ENCODE measurements at places on chromosomes 4 and X. TPM values are rescaled to one million over a fixed set of nuclear protein-coding genes. Genes with fewer than 3 reads are reported as not detected.

KIT gene
- 0.64 TPM for total RNA-seq

SNCA gene
- total RNA-seq = 1.7 TPM

CT45A3 gene
- total RNA-seq = not detected

RAI2 gene
- not detected for total RNA-seq

GDPD2 gene
- total RNA-seq = not detected

FOXR2 gene
- total RNA-seq = not detected

GRCh38 chrX:362937-363620 is 23.6 kb downstream of the PPP2R3B start:
- DNase-seq = no peak

DNA sequence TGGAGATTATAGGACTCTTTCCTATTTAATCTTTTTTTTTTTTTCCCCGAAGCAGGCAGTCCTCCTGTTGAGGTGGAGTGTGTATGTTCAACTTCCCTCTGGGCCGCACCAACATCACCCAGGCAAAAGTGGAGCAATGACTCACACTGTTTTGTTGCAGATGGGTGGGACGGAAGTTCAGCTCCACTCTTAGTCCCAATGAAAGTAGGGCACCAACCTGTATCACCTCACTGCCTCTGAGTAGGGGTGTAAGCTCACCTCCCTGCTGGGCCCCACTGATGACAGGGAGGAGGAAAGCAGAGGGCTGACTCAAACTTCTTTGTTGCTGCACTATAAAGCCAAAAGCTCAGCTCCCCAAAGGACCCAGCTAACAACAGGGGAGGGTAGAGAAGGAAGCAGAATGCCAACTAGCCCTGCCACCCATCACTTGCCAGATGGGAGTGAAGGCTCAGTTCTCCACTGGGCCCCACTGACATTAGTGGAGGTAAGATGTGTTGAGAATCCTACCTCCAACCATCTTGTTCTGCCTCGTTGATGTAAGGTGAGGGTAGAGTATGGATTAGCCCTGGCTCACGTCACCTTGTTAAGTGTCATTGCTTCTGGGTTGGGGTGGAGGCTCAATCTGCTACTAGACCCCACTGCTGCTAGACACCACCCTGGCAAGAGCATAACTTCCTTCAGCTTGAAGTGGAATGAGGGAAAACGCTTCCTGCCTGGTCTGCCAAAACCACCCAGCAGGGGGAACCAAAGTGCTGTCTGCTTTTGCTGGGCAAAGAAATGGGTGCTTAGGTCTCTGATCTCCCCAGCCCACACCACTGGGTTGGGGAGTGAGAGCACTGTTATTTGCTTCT is 14.1 kb downstream of the RPS6KA3 start:
- peak; percentile 73 for DNase-seq

GRCh38 chrX:10603612-10604011 is 16.8 kb downstream of the MID1 start:
- DNase-seq = no peak

DNA sequence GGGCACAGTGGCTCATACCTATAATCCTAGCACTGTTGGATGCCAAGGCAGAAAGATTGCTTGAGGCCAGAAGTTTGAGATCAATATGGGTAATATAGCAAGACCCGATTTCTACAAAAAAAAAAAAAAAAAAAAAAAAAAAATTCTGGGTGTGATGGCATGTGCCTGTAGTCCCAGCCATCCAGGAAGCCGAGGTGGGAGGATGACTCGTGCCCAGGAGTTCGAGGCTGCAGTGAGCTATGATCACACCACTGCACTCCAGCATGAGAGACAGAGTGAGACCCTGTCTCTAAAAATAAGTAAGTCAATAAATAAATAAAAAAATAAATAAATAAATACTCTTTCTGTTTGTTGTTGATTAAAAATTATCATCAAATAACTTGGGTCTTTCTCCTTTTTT is 62.4 kb upstream of the BMPR1B start:
- no peak for DNase-seq

- DNase-seq = no peak
Measured at GRCh38 chrX:123859409-123859845, 426 bp upstream of the XIAP start.

DNA sequence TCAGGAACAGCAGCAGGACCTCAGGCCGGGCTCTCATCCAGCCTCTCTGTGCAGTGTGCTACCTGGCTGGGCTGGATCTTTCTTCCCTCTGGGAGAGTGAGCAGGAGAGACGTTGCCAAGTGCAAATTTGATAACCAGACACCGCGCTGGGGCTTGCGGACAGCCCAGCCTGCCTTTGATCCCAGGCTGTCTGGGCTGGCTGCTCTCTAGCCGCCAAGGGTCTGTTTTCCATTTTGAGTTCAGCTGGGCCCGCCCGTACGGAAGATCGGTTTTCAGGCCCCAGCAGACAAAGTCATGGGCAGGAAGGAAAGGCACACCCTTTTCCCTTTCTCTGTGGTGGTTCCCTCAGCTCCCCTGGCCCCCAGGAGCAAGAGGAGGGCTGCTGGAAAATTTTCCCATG is 90.2 kb downstream of the CPZ start:
- no peak for DNase-seq

DNA sequence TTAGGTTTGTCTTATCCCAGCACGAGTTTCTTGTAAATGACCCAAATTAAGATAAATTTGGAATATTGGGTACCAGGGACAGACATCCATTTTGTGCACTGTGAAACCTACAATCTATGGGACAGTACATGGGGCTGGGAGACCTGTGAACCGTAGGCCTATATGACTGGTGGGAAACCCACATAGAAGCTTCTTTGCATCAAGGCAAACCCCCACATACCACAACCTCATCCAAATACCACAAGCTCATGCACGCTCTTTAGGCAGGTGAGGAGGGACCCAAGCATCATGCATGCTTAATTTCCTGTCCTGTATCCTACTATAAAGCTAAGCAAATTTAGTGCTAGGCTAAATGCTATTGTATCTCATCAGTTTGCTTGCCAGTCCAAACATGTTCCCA is 47.8 kb downstream of the NIPAL1 start:
- no peak for DNase-seq

GRCh38 chrX:132837126-132837525 is 121.3 kb downstream of the HS6ST2 start:
- no peak for DNase-seq

DNA sequence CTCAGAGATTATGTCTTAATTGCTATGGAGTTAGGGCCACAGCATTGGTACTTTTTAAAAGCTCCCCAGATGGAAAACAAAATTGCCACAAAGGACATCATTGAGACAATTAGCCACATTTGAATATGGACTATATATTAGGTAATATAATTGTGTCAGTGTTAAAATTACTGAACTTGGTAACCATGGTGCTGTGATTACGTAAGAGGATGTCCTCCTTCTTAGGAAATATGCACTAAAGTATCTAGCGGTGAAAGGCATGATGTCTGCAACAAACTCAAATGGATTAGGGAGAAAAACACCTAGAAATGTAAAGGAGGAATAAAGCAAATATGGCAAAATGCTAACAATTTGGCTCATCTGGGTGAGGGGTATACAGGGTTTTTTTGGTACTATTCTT is 89.9 kb upstream of the PAK3 start:
- DNase-seq = no peak

DNA sequence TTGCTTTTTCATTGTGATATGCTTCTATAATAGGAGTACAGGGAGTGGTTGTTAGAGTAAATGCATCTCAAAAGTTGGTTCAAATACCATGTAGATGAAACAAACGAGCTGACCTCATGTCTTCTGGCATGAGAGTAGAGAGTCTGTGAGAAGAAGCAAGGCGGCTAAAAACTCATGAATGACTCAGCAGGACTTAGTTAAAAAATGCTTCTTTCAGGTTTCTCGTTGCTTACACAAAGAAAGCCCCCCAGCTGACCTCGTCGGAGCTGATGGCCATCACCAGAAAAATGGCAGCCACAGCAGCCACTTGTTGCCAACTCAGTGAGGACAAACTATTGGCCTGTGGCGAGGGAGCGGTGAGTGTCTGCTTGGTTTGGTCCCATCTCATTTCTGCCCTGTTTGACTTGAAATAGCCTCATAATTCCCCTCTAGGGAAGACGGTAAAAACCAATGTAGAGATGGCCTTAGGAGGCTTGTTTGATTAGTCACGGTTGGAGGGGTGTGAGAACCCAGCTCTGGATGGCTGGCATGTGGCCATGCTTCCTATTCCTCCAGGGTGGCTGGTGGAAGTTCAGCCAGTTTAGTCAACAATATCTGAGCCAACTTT is 14.5 kb downstream of the AFP start:
- no peak for DNase-seq

DNA sequence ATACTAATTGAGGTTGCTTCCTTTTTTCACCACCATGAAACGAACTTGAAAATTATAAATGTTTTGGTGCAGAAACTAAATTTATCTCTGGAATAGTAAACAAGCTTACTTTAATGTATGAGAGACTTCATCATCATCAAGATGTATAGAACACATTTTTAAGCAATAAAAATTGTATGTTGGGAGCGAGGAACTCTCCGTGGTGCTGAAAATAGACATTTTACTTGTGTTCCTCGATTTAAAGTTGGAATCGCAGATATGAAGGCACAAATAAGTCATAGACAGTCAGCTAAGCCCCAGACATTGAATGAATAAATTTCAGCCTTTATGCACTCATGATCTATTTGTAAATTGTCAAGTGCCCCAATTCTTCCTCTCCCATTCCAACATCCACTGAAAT is 310.7 kb downstream of the STK32B start:
- DNase-seq = no peak

DNA sequence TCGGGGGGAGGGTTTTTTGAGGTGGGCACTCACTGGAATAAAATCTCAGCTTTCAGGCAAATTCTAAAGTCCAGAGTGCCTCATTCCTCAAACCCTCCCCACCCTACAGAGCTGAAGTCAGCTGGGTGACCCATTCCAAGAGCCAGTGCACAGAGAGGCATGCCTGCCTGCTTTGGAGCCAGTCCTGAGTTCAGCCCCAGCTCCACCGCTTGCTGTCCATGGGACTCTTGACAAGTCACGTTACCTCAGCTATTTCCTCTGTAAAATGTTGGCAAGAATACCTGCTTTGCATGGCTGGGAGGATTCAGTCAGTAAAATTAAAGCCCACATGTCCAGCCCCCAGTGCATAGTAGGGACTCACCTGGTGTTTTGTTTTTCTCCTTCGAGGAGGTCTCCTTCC is 125.9 kb upstream of the PJA1 start:
- DNase-seq = no peak

GRCh38 chr4:18441203-18441590 is 419.6 kb upstream of the LCORL start:
- no peak for DNase-seq

DNA sequence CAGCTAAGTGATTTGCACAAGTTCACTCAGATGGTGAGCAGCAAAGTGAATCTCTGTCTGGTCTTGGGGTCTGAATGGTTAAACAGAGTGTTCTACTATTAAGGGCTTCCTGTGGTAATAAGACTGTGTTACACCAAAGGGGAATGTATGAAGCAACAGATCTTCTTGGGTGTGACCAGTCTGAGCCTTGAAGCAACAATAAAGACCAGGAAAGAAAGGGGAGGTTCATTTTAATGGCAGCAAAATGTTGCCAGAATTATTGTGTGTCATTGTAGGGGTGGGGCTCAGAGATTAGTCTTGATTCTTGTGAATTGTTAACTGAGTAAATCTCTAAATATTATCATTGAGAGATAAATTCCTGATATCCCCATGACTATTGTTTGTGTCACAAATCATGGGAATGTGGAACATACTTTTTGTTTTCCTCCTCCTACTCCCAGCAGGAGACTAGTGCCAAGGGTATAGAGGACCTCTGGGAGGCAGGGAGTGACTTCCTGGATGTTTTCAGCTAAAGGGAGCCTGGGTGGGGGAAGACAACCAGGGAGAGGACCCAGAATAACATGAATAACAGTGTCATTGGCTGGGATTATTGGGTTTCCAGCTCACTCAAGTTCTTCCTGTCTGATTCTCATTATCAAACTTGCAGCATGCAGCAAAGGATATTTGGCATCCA is 141.4 kb upstream of the PAK3 start:
- no peak for DNase-seq

DNA sequence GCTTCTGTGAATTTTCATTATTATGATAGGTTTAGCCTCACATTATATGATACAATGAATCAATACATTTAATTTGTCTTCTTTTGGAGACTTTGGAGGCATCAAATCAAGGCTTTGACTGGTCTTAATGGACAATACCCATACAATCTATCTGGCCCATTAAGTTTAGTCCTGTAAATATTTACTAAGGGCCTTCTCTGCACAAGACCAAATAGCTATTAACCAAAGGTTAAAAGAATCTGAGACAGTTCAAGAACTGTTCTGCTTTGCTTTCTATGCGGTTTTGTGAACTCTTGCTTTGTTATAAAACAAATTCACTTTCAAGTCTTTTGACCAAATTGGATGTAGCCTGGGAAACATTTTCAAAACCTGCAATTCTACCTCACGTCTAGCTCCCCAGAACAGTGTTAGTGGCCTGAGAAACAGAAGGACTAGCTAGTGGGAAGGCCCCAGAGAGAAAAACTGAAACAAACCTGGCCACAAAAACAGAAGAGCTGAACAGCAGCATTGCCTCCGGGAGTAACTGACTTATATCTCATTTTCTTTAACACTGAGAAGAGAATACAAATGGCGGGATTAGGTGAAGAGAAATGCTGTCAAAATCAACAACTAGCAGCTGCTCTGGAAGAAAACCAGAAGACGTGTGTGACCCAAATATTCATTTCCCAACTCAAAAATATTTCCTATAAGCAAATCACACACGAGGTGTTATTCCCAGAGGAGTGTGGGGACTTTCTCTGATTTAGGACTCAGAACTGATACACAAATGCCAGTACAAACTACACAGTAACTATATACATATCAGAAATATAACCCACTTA is 548 bp downstream of the TLR1 start:
- no peak for DNase-seq

DNA sequence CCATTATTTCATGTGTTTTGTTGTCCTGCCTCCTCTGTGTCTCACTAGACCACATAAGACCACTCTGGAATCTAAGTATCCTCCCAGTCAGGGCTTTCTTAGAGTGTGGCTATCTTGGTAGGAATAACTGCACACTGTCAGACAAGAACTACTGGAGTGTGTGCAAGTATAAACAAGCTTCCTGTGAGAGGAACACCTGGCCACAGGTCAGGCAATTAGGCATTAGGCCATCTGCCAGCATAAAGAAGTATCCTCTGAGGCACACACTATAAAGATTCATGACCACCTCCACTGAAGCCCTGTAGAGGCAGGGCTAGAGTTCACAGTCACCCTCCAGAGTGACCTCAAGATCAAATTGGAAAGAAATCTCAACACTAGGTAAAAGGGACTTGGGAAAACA is 507.0 kb upstream of the PABPC4L start:
- no peak for DNase-seq

DNA sequence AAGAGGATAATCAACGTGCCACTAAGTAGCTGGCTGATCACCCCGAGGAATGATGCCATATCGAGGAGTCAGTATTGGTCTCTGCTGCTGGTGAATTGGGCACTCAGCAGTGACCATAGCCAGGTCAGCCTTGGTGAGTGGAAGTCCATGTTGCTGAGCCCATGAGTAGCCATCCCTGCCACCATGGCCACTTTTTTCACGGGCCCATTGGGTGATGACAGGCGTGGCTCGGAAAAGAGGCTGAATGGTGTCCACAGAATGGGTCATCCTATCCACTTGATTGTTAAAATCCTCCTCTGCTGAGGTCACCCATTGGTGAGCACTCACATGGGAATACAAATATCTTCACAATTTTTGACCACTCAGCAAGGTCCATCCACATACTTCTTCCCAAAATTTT is 114.4 kb downstream of the UBE2NL start:
- DNase-seq = no peak

All from activated naive CD8-positive, alpha-beta T cell treated with anti-CD3 and anti-CD28 coated beads, Interleukin-2, amount 10 ng/mL, durations not matched to agents 7 days and 5 days (primary cell).